ENCODE measurements at places on chromosomes 2 and 18.

GRCh38 chr2:165911231-165911630, 42.3 kb downstream of the TTC21B start:
- no peaks in the 10 kb centered on the region for H3K4me1 ChIP-seq
- H3K27ac ChIP-seq = no peak overlapping the region
- no peaks in the 10 kb centered on the region for H3K27me3 ChIP-seq
- peak; percentile 80 for DNase-seq
- H3K36me3 ChIP-seq = peaks cover 6% of the 10 kb centered on the region

DNA sequence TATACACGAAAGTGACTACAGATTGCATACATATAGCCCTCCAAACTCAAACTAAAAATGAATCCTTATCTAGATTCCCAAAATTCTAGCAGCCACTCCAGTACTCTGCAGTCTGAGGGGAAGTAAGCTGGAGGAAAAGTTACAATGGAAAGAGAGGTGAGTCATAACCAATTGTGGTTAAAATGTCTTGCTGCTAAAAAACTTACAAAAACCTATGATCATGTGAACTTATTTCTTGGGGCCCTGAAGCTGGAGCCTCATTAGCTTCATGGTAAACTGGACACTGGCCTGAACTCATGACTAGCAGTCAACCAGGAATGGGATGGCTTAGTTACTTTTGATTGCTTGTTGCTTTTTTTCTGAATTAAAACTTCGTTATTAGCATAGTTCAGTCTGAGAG, 175.9 kb downstream of the SLC4A3 start:
- H3K4me3 ChIP-seq = no peak overlapping the region
- DNase-seq = peak; percentile 34
- H3K27ac ChIP-seq = no peak overlapping the region
- no peaks in the 10 kb centered on the region for H3K36me3 ChIP-seq
- no peaks in the 10 kb centered on the region for H3K27me3 ChIP-seq

GRCh38 chr2:165639504-165639903, 154.5 kb downstream of the GALNT3 start:
- no peak overlapping the region for H3K27ac ChIP-seq
- H3K27me3 ChIP-seq = no peaks in the 10 kb centered on the region
- H3K36me3 ChIP-seq = no peaks in the 10 kb centered on the region
- no peak for DNase-seq

DNA sequence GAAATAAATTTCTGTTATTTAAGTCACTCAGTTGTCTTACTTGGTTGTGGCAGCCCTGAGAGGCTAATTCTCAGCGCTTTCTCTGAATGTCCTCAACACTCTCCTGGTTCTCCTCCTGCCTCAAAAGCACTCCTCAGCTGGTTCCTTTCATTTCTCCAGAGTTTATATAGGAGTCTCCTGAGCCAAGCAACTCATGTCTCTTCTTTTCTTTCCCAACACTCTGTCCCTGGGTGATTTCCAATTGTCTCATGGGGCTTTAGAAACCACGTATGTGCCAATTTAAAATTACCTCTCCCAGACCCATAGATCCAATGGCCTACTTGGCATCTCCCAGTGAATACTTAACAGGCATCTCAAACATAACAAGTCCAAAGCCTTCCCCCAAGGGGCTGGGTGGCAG, 184.3 kb downstream of the TTC32 start:
- no peaks in the 10 kb centered on the region for H3K27me3 ChIP-seq
- DNase-seq = no peak
- no peak overlapping the region for H3K27ac ChIP-seq
- H3K36me3 ChIP-seq = no peaks in the 10 kb centered on the region
- no peak overlapping the region for H3K4me3 ChIP-seq

Data from IMR-90 (cell line).